Heart right ventricle (tissue), 16 donors: ENCODE measurements at places on chromosomes 4 and X. TPM values are rescaled to one million over a fixed set of nuclear protein-coding genes. Genes with fewer than 3 reads are reported as not detected.

The EOLA1 gene
- 27.2 TPM for total RNA-seq

The NCBP2L gene
- not detected for total RNA-seq

The RBM3 gene
- 60.0 TPM for total RNA-seq

The PDE5A gene
- total RNA-seq: 8.0 TPM

The GPR50 gene
- total RNA-seq: not detected

The NUDT10 gene
- total RNA-seq: 0.24 TPM

The HTN1 gene
- total RNA-seq: not detected

The CXCL13 gene
- not detected for total RNA-seq

The REPS2 gene
- 15.5 TPM for total RNA-seq

GRCh38 chr4:152342293-152342692 is 193.6 kb downstream of the FBXW7 start:
- DNase-seq: no peak

GRCh38 chr4:184461711-184462441 is 12.5 kb downstream of the IRF2 start:
- peak; percentile 47 for DNase-seq

DNA sequence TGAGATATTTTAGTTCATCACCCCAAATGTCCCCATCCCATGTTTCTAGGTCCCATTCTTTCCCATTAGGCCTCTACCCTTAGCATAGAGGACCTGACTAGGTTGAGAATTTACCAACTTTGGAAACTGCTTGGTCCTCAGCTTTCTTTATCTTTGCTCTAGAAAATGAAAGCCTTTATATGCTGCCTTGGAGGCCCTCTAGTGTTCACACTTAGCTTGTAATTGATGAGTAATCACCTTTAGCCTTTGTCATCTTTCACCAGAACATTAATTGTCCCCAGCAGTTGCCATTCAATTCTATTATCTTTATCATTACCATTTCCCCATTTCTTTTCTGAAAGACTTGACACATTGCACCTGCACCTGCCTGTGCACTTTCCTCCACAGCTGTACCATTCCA is 589.2 kb upstream of the NR3C2 start:
- no peak for DNase-seq

DNA sequence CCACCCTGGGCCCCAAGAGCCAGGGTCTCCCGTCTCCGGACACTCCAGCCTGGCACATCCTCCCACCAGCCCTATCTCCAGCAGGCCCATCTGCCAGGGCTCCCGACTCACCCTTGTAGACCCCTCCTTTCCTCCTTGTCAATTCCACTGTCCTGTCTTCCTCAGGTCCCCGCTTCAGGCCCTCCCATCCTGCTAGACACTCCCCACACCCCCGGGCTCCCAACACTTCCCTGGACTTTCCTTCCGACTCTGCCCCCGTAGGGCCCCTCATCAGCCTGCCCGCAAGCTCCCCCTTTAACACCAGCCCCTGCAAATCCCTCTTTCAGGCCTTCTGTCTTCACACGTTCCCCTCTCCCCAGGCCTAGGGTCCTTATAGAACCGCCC is 1.1 kb downstream of the PRAF2 start:
- no peak for DNase-seq

- DNase-seq: no peak
Measured at GRCh38 chr4:62771983-62772557, 1571.9 kb downstream of the ADGRL3 start.

GRCh38 chr4:145939441-145939750 is 773 bp upstream of the ZNF827 start:
- no peak for DNase-seq

- DNase-seq: no peak
Measured at GRCh38 chrX:150219374-150220185, 143.5 kb upstream of the MAMLD1 start.
